ENCODE measurements at places on chromosomes 3 and 15. TPM values are rescaled to one million over a fixed set of nuclear protein-coding genes. Genes with fewer than 3 reads are reported as not detected.

DNA sequence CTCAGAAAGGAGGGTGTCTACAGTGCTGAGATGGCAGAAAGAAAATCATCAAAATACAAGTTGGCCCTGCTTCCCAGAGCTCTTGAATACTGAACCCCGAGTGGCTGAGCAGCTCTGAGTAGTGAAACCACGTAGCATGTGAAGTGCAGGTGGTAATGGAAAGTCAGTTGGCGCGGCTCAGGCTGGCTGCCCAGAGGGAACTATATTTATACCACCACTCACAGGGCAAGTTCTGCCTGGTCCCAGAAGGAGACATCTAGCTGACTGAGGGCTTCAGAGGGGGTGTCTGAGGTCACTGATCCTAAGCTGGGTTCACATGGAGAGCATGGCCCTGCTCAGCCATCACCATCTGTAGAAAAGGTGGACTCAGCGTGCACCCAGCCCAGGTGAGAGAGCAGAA is 129.6 kb upstream of the AGBL1 start:
- DNase-seq = no peak

DNA sequence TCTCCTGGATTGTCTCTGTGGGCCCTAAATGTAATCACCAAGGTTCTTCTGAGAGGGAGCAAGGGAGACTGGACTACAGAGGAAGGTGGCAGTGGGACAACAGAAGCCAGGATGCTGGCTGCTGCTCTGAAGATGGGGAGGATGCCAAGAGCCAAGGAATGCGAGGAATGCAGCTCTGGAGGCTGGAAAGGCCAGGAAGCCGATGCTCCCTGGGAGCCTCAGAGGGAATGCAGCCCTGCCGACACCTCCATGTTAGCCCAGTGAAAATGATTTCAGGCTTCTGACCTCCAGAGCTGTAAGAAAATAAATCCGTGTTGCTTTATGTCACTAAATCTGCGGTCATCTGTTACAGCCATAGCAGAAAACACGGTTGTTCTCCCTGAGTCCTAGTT is 44.1 kb downstream of the UMPS start:
- peak; percentile 64 for DNase-seq

DNA sequence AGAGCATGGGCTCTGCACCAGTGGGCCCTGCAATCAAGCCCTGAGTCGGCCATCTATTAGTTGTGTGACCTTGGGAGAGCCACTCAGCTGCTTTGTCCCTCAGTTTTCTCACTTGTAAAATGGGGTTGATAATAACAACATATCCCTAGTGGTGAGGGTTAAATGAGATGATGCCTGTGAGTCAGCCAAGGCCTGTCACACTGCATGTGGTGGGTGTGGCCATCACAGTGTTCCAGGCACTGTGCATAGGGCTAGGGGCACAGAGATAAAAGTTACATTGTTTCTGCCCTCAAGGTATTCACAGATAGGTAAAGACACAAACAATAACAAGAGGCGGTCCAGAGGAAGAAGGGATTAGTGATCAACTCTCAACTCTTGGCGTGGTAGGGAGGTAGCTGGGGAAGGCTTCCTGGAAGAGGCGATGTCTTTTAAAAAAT is 19.5 kb downstream of the SMAD6 start:
- no peak for DNase-seq

DNA sequence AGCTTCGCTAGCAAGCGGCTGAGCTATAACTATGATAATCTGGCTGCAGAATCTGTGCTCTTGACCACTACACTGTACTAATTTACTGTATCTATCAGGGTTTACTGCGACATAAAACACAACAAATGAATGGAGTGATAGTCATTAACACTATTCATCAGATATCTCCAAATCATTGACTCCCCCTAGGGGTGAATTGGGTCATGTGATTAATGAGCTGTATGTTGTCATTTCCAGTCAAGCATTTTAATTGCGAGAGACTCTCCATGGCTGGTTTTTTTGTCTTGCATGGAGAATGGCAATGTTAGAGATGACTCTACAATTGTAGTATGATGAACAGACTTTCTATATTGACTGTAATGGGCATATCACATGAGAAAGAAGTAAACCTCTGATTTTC is 10.5 kb upstream of the TM4SF18 start:
- DNase-seq = peak; percentile 62

Gene TTLL13
- total RNA-seq = 0.10 TPM

Gene LRRC2
- 0.17 TPM for total RNA-seq

- no peak for DNase-seq
Observed at GRCh38 chr15:99130765-99131440, 26.0 kb downstream of the SYNM start.

- peak; percentile 51 for DNase-seq
Observed at GRCh38 chr3:175193815-175194518, 334.8 kb downstream of the NAALADL2 start.

- no peak for DNase-seq
Observed at GRCh38 chr3:16311960-16312451, 47.0 kb downstream of the OXNAD1 start.

Gene PPM1M
- 18.3 TPM for total RNA-seq

DNA sequence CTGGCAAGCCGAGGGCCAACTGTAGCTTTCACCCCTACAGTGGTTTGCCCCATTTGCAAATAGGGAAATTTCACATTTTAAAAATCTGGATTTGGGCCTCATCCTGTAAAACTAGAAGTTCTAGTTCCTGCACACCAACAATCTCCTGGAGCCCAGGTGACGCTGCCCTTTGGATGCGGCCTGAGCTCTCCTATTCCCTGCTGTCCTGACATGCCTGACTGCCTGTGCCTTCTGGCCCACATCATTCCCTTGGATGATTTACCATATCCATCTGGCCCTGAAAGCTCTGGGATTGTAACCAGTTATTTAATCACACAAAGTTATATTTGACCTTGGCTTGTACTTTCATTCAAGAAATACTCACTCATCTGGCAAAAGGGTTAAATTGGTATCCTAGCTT is 272.3 kb downstream of the ARRDC4 start:
- DNase-seq = no peak

Gene MED12L
- total RNA-seq = 0.30 TPM

Gene TOPAZ1
- not detected for total RNA-seq

Gene CCR3
- total RNA-seq = not detected

GRCh38 chr3:61847784-61848462 is 286.6 kb downstream of the PTPRG start:
- peak; percentile 77 for DNase-seq

DNA sequence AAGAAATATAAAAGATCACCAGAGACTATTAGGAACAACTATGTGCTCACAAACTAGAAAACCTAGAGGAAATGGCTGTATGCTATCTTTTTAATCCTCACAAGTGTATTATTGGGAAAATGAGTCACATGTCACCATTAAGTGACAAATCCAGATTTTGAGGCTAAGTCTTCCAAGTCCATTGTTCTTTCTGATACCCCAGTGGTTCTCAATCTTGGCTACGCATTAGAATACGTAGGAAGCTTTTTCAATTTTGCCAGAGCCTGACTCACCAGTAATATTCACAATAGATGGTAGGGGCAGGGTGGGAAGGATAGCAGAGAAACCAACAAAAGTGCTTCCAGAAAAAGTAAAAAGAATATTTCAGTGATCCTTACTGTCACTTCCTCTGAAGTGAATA is 117.0 kb downstream of the FILIP1L start:
- DNase-seq = no peak

DNA sequence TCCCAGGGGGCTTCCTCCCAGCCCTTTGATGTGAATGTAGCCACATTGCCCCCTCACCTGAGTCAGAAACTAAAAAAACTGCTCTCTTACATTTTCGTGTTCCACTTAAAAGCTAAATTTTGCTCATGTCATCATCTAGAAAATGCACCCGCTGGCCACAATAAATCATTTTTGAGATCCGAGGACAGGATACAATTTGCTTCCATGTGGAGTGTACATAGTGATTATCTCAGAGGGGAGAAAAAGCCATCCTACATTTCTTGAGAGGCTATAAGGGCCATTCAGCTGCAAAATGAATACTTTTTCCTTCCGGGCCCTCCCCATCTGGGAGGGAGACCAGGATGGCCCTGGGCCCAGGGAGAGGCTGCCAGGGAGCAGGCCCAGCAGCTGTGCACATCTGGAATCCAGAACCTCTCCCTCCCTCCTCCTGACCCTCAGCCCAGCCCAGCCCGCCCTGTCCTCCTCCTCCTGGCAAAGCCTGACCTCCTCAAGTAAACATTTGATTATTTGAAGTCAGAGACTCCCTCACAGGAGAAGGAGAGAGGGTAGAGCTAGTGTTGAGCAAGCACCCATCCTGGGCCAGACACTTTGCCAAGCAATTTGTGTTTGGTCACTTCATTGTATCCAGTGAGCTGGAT is 59.1 kb downstream of the CORO2B start:
- no peak for DNase-seq

Gene DUOXA2
- total RNA-seq = not detected

GRCh38 chr3:127103080-127103479 is 89.9 kb upstream of the PRR23E start:
- DNase-seq = no peak

GRCh38 chr15:41891946-41892345 is 1.9 kb downstream of the SPTBN5 start:
- DNase-seq = no peak

GRCh38 chr3:190065204-190065603 is 55.5 kb downstream of the P3H2 start:
- DNase-seq = no peak

DNA sequence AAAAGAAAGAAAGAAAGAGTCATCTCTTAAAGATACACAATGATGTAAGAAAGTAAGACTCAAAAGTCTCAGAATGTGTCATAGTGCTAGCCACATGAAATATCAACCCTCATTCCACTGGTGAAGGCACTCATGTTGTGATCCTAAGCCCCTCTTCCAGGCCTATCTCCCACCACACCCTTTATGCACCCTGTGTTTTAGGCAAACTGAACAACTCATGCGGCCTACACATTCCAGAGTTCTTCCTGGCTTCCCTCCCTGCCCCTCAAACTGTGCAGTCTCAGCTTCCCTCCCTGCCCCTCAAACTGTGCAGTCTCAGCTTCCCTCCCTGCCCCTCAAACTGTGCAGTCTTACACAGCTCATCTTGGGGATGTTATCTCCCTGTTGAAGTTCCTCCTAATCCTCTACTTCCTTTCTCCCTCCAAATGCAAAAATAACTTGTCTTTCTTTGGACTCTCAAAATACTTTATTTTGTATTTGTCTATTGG is 69.0 kb upstream of the FNDC3B start:
- DNase-seq = no peak

GRCh38 chr15:80576519-80577090 is 118.5 kb upstream of the ABHD17C start:
- no peak for DNase-seq

DNA sequence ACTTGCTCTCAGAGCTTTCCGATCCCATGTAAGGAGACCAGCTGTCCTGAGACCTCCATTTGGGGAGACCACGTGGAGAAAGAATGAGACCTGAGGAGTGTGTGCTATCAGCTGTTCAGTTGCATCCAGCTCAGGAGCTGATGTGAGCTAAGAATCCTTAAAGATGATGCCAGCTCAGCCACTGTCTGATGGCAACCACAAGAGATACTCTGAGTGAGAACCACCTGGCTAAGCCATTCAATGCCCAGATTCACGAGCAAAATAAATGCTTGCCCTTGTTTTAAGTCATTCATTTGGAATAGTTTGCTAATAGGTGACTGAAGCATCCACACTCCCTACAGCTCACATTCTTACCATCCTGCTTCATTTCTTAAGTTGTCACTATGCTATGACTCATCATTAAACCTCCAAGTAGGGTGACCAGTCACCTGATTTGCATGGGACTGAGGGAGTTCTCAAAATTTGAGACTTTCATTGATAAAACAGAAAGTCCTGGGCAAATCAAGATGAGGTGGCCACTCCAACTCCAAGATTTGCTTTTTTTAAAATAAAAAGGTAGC is 56.4 kb downstream of the SPTSSB start:
- DNase-seq = peak; percentile 94

- DNase-seq = no peak
Observed at GRCh38 chr3:129919357-129919756, 25.8 kb upstream of the TMCC1 start.

GRCh38 chr3:95775486-95776094 is 1038.8 kb upstream of the EPHA6 start:
- DNase-seq = no peak

GRCh38 chr15:23050708-23051107 is 11.3 kb upstream of the TUBGCP5 start:
- no peak for DNase-seq

DNA sequence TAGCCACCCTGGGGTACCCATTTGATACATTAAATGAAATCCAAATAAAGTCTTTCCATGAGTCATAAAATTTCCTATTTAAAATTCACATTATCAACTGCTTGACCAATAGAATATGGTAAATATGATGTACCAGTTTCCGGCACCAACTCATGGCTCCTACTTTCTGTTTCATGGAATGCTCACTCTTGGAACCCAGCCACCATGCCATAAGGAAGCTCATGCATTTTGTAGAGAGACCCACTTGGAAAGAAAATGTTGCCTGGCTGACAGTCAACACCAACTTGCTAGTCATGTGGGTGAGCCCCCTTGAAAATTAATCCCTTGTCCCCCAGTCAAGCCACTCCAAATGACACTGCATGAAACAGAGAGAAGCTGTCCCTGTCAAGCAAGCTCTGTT is 57.2 kb downstream of the WWTR1 start:
- DNase-seq = peak; percentile 44

- DNase-seq = peak; percentile 12
Observed at GRCh38 chr3:177904621-177905020, 631.6 kb upstream of the KCNMB2 start.

DNA sequence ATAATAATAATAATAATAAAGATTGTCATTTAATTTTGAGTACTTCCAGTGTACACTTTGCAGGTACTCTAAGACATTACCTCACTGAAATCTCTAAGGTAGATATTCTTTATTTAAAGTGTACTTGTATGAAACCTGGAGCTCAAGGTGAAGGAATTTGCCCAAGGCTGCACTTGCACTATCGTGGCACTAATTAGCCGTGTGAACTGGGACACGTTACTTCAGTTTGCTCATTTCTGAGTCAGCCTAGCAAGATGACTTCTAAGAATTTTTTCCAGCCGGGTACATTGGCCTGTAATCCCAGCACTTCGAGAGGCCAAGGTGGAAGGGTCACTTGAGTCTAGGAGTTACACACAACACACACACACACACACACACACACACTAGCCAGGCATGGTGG is 33.5 kb downstream of the MLH1 start:
- peak; percentile 67 for DNase-seq

Gene IQCF5
- not detected for total RNA-seq

Data from renal cortical epithelial cell (primary cell).